ENCODE measurements at places on chromosomes 2 and 18.

DNA sequence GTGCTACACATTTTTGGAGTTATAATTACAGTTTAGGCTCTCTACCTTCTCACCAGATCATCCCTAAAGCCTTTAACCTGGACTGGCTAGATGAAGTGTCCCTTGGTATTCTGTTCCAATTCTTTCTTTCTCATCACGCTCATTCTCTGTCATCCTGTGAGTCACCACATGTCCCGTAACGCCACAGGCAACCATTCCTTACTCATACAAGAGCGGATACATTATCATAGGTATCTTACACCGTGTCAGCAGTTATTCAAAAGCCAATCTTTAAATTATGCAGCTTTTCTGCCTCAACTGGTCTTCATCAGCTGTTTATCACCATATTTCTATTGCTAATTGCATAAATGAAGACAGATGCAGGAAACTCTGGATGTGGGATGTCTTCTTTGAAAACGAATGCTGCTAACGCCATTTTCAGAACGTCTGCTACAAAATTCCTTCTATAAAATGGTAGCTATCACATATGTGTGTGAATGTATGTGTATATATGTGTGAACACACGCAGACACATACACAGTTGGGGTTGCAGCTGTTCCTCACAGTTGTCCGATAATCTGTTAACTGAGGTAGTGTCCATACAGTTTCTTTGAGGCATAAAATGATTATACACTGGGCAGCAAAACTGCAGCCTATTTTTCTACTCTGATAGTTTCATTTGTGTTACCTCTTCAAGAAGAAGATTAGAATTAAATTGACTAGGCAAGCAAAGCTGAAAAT is 47.9 kb downstream of the EML6 start:
- no peak for DNase-seq

- DNase-seq, result no peak
These were observed 224.1 kb downstream of the SH3RF3 start for GRCh38 chr2:109352898-109353689.

DNA sequence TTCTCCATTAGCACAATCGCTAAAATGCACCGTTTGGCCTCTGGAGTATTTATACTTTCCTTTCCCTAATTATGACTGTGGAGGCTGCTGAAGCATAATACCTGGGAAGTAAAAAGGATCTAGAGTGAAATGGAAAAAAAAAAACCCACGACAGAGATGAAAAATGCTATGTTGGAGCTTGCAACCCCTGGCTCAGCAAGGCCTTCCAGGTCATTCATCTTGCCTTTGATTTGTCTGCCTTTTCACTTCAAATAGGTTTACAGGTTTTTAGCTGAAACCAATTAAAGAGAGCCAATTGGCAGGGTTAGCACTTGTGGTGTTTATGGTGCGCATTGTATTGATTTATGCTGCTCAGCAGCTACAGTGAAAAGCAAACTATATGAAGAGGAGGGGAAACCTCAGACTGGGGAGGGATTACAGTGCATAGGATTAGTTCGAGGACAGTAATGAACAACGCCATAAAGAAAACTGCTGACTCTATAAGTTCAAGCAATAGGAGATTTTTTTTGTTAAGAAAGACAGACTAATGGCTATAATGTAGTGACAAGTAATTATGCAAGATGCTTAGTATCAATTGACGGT is 347.9 kb downstream of the MEIS1 start:
- no peak for DNase-seq

- no peak for DNase-seq
These were observed 9.7 kb downstream of the SEC11C start for GRCh38 chr18:59149416-59149815.

DNA sequence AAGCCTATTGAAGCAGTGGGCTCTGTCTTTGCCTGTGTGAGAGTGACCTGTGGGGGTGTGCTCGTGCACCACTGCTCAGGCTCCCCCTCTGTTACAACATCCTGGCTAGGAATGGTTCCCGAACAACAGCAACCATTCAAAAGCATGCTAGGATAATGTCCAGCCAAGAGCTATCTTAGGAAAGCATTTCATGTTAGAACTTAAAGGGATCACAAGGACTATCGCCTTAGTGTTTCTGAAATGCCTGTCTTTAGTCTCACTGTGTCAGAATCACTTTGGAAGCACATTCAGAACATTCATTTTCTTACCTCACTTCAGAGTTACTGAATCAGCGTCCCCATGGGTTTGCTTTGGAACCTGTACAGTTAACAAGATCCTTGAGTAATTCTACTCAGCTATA is 134.9 kb upstream of the DSEL start:
- DNase-seq, result no peak
